MCF 10A (cell line): ENCODE measurements at places on chromosomes 1 and 21.

DNA sequence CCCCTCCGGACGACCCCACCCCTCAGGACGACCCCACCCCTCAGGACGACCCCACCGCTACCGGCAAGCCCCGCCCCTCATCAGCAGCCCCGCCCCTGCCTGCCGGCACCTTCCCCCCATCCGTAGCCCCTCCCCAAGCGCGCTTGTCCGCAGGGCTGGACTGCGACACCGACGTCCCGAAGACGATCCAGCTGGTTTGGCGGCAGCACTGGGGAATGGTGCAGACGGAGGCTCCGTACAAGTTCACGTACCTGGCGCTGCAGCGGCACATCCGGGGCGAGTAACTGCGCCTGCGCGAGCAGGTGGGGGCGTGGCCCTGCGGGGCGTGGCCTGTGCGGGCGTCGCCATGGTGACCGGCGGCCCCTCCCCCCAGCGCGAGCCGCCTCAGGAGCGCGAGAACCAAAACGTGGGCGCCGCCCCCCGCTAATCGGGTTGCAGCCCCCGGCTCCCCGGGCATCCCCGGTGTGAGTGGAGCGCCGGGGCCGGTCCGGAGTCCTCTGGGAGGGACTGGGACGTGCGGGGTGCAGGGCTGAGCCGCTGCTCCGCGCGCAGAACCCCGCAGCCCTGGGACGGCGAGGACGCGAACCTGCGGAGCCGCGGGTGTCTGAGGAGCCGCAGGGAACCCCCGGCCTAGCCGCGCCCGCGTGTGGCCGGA, 4.9 kb downstream of the RNF223 start:
- peak; percentile 71 for DNase-seq
- H3K27me3 ChIP-seq = no peaks in the 10 kb centered on the region
- H3K4me1 ChIP-seq = peaks cover 3% of the 10 kb centered on the region
- H3K4me3 ChIP-seq = peak overlapping the region; percentile 56
- no peak overlapping the region for H3K27ac ChIP-seq

- H3K4me3 ChIP-seq = peak overlapping the region; percentile 83
- DNase-seq = no peak
- H3K36me3 ChIP-seq = no peaks in the 10 kb centered on the region
- peak overlapping the region; percentile 24 for H3K27ac ChIP-seq
- no peaks in the 10 kb centered on the region for H3K27me3 ChIP-seq
Measured at GRCh38 chr1:226082587-226082917, 20.0 kb downstream of the H3-3A start.

DNA sequence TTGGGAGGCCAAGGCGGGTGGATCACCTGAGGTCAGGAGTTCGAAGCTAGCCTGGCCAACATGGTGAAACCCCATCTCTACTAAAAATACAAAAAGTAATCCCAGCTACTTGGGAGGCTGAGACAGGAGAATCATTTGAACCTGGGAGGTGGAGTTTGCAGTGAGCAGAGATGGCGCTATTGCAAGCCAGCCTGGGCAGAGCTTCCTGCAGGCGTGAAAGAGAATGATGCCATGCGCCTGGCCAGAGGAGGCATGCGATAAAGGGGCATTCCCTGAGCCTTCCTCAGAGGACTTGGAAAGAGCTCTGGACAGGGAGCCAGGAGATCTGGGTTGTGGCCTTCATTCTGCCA, 3.2 kb downstream of the E2F2 start:
- DNase-seq = no peak
- H3K4me1 ChIP-seq = peaks cover 29% of the 10 kb centered on the region
- no peak overlapping the region for H3K27ac ChIP-seq
- H3K27me3 ChIP-seq = no peaks in the 10 kb centered on the region
- H3K4me3 ChIP-seq = peak overlapping the region; percentile 38

GRCh38 chr1:178324003-178324402, 172.8 kb downstream of the CLEC20A start:
- peak; percentile 44 for DNase-seq
- H3K4me3 ChIP-seq = no peak overlapping the region
- H3K27ac ChIP-seq = no peak overlapping the region
- H3K36me3 ChIP-seq = no peaks in the 10 kb centered on the region
- H3K4me1 ChIP-seq = peaks cover 19% of the 10 kb centered on the region
- H3K27me3 ChIP-seq = no peaks in the 10 kb centered on the region

GRCh38 chr1:167966050-167966449, 29.2 kb upstream of the MPC2 start:
- DNase-seq = no peak
- H3K4me3 ChIP-seq = no peak overlapping the region
- H3K27ac ChIP-seq = no peak overlapping the region
- H3K27me3 ChIP-seq = no peaks in the 10 kb centered on the region
- peaks cover 14% of the 10 kb centered on the region for H3K4me1 ChIP-seq

DNA sequence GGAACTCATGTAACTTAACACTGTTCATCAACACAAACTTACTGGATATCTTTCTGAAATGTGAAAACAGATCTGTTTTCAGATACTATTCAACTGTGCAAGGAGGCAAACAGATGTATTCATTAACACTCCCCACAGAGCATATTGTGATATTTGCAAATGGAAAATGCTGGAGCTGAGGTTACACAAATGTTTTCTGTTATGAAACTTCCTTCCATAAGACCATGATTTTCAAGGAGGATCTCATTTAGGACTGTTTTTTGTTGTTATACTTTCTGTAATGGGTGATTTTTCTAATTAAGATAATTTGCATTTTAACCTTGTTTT, 56.1 kb downstream of the GABPA start:
- H3K36me3 ChIP-seq = no peaks in the 10 kb centered on the region
- peaks cover 6% of the 10 kb centered on the region for H3K4me1 ChIP-seq
- H3K27ac ChIP-seq = no peak overlapping the region
- DNase-seq = no peak

GRCh38 chr1:67590329-67590728, 94.7 kb upstream of the GADD45A start:
- H3K4me3 ChIP-seq = no peak overlapping the region
- no peak for DNase-seq
- H3K4me1 ChIP-seq = no peaks in the 10 kb centered on the region
- no peak overlapping the region for H3K27ac ChIP-seq
- peaks cover 3% of the 10 kb centered on the region for H3K36me3 ChIP-seq

- H3K27me3 ChIP-seq = no peaks in the 10 kb centered on the region
- H3K36me3 ChIP-seq = peaks cover 6% of the 10 kb centered on the region
- H3K27ac ChIP-seq = peak overlapping the region; percentile 90
- peaks cover 79% of the 10 kb centered on the region for H3K4me1 ChIP-seq
- no peak overlapping the region for H3K4me3 ChIP-seq
- no peak for DNase-seq
Measured at GRCh38 chr1:161083748-161084596, 5.4 kb downstream of the NECTIN4 start.

- no peak overlapping the region for H3K27ac ChIP-seq
- H3K36me3 ChIP-seq = peaks cover 15% of the 10 kb centered on the region
- H3K4me3 ChIP-seq = no peak overlapping the region
- H3K4me1 ChIP-seq = peaks cover 20% of the 10 kb centered on the region
- no peak for DNase-seq
- H3K27me3 ChIP-seq = no peaks in the 10 kb centered on the region
Measured at GRCh38 chr1:115670476-115671175, 28.9 kb downstream of the VANGL1 start.

- H3K27me3 ChIP-seq = no peaks in the 10 kb centered on the region
- DNase-seq = no peak
- no peaks in the 10 kb centered on the region for H3K4me1 ChIP-seq
- H3K36me3 ChIP-seq = no peaks in the 10 kb centered on the region
Measured at GRCh38 chr1:110205156-110205555, 5.0 kb upstream of the KCNC4 start.

GRCh38 chr1:10280439-10281350, 70.3 kb downstream of the KIF1B start:
- peaks cover 5% of the 10 kb centered on the region for H3K4me1 ChIP-seq
- H3K27me3 ChIP-seq = no peaks in the 10 kb centered on the region
- peaks cover 85% of the 10 kb centered on the region for H3K36me3 ChIP-seq
- H3K27ac ChIP-seq = no peak overlapping the region

DNA sequence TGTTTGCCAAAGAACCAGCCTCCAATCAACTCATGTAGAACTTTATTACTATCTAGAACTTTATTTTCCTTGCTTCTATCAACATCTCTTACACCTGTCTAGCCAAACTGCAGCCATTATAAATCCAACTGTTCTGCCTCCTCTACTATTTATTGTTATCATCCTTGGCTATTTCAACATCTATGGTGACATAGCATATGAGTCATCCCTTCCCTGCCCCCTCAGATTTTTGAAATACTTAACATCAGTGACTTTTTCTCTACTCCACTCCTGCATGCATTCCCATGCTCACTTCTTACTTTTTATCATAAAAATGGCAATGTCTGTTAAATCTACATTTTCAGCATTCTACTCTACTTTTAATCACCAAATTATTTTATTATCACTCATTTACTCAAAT, 544.9 kb upstream of the NEGR1 start:
- H3K27ac ChIP-seq = no peak overlapping the region
- H3K27me3 ChIP-seq = no peaks in the 10 kb centered on the region
- no peaks in the 10 kb centered on the region for H3K36me3 ChIP-seq
- H3K4me3 ChIP-seq = no peak overlapping the region
- peak; percentile 53 for DNase-seq
